ENCODE measurements at places on chromosomes 16 and 17.

GRCh38 chr16:15440852-15441251, 6.5 kb downstream of the BMERB1 start:
- no peak for DNase-seq

DNA sequence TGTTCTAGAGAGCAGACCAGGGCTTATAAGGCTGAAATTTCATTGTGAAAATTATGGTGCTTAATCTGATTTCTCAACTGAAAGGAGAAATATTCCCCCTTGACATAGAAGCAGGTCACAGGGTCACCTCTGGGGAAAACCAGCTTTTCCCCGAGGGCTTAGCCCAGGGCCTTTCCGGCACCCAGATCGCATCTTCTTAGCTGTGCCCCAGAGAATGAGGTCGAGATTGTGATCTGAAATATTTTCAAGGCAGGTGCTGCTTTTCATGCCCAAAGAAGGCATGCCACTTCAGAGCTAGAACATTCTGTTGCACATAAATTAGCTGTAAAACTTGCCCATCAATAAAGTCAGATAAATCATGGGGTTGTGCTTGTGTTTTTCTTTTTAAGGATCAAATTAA, 25.4 kb upstream of the ARHGAP17 start:
- peak; percentile 66 for DNase-seq

- DNase-seq = no peak
These were observed 16.8 kb downstream of the GALNS start for GRCh38 chr16:88839745-88840599.

GRCh38 chr16:63613701-63614100, 1508.2 kb downstream of the CDH11 start:
- DNase-seq = no peak

GRCh38 chr17:82913304-82914043, 73.7 kb upstream of the ZNF750 start:
- no peak for DNase-seq

- no peak for DNase-seq
These were observed 69.4 kb upstream of the LHX1 start for GRCh38 chr17:36867716-36868341.

DNA sequence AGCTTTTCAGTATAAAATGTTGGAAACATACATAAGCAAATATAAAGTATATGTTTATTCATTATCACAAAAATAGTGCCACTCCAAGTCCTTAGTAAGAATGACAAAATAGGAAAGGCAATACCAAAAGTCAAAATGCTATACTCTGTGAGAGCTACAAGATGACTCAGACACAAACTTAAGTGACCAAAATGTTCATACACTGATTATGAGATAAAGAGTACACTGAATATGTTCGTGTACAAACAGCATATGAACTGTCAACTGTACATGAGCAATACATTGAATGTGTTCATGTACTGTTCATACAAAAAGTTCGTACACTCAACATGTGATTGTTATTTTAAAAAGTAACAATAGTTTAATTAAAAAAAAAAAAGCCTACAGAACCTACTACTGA, 103.3 kb downstream of the CA4 start:
- no peak for DNase-seq

DNA sequence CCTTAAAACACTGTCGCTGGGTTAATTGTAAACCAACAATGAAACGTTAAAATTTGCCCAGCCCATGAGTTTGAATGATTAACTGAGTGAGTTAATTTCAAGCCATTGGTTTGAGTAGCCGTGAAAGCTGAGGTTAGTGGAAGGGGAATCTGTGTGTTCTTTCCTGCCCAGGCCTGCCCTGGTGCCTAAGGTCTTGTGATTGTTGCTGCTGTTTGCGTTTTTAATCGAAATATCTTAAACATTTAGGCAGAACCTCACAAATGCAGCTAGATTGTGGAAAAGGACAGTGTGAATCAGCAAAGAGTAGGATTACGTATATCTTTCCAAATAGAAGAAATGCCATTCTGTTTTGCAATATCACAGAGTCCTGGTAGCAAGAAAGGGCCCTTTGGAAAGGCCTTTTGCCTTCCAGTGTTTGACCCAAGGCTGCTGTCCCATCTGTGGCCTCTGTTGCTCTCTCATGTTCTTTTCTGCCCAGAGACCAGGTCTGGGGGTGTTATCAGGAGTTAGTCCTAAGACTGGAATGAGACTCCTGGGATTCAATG, 113.8 kb downstream of the MSI2 start:
- DNase-seq = no peak

DNA sequence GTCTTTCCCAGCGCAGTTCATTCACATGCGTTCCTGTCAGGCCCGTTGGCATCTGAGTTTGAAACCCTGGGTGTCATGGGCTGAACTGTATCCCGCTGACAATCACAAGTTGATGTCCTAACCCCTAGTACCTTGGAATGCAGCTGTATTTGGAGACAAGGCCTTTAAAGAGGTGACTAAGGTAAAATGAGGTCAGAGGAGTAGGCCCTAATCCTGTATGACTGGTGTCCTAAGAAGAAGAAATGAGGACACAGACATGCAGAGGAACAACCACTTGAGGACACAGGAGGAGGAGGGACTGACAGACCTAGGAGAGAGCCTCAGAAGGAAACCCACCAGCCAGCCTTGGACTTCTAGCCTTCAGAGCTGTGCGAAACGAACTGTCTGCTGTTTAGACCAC, 33.1 kb downstream of the TRPV2 start:
- no peak for DNase-seq

GRCh38 chr16:22007509-22008214, at the start of gene MOSMO:
Gene MOSMO, plus strand, starts transcription at chr16:22008111. Its CDS starts 191 bp downstream, at chr16:22008302.
- DNase-seq = peak; percentile 71

GRCh38 chr16:71526111-71526631, at the start of gene CHST4:
Gene CHST4, plus strand, starts transcription at chr16:71526426. Its CDS starts 10,252 bp downstream, at chr16:71536678.
- DNase-seq = no peak

- no peak for DNase-seq
These were observed 32.7 kb downstream of the GNA13 start for GRCh38 chr17:65023791-65024190.

DNA sequence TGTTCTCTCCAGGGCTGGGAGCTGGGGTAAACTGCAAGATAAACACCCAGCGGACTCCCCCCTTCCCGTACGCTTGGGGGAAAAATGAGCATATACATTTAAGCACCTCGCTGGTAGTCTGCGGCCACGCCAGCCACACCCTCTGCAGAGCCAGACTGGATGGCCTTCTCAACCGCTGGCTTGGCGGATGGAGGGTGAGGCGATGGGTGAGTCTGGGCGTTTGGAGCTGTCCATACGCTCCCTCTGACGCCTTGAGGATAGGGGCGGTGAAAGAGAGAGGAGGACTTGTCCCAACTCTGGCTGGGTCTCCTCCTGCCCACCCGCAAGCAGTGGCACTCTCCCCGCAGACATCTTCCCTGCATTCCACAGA, 1.0 kb downstream of the ITGA3 start:
- no peak for DNase-seq

- DNase-seq = no peak
These were observed 8.7 kb downstream of the SMURF2 start for GRCh38 chr17:64653325-64653984.

DNA sequence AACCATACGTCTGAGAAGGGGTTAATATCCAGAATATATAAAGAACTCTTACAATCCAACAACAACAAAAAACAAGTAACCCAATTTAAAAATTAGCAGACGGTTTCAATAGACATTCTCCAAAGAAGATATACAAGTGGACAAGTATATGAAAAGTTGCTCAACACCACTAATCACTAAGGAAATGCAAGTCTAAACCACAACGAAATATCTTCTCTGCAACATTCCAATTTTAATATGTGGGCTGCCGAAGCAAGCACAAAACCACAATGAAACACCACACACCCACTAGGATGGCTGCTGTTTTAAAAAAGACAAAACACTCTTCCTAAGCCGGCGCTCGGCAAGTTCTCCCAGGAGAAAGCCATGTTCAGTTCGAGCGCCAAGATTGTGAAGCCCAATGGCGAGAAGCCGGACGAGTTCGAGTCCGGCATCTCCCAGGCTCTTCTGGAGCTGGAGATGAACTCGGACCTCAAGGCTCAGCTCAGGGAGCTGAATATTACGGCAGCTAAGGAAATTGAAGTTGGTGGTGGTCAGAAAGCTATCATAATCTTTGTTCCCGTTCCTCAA, 5.9 kb upstream of the SLC13A2 start:
- no peak for DNase-seq

DNA sequence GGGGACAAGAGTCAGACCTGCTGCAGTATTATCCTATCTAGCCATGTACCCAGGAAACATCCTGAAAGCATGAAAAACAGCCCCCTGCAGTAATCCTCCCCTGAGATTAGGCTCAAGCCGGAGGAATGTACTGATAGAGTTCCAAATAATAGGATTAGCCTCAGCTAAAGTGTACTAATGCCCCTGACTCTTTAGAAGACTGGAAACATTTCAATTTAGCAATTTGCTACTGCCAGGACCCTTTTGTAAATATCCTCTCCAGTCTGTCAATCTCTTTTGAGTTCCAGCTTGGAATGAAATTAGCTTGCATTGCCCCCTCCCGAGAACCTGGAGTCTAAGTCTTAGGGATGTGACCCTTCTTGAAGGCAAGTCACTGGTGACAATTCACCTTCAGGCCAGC, 110.8 kb upstream of the DNAH9 start:
- DNase-seq = no peak

- DNase-seq = no peak
These were observed 97.5 kb upstream of the ASIC2 start for GRCh38 chr17:33390479-33391176.

- DNase-seq = no peak
These were observed 13.6 kb upstream of the CLEC18A start for GRCh38 chr16:69937465-69937951.

GRCh38 chr16:13702614-13703013, 217.3 kb upstream of the ERCC4 start:
- DNase-seq = no peak

- DNase-seq = no peak
These were observed 445 bp downstream of the CIAO2B start for GRCh38 chr16:66933776-66934137.

GRCh38 chr17:74824961-74825627, 34.6 kb downstream of the GRIN2C start:
- no peak for DNase-seq

GRCh38 chr17:6047966-6048365, 22.2 kb upstream of the WSCD1 start:
- DNase-seq = no peak

- DNase-seq = no peak
These were observed 3.2 kb downstream of the FBXO31 start for GRCh38 chr16:87380403-87380802.

GRCh38 chr17:38352245-38353085, 821 bp downstream of the SOCS7 start:
- peak; percentile 41 for DNase-seq

- DNase-seq = no peak
These were observed 7.0 kb upstream of the SNTB2 start for GRCh38 chr16:69180011-69180338.

DNA sequence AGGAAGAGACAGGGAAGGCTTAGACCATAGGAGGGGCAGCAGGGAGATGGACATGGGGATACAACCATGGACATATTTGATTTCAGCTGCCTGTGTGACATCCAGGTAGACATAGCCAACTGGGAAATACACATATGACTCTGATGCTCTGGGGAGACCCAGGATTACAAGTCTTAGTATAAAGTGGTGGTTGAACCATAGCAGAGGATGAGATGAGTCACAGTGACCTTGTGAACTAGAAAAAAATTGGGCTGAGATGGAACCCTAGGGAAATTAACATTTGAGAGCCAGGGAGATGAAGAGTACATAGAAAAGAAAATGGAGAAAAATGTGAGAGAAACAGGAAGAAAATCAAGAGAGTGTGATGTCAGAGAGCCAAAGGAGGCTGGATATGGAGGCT, 10.2 kb downstream of the MARCHF10 start:
- DNase-seq = no peak
